HS-27A (cell line): ENCODE measurements at places on chromosomes 11 and 22.

DNA sequence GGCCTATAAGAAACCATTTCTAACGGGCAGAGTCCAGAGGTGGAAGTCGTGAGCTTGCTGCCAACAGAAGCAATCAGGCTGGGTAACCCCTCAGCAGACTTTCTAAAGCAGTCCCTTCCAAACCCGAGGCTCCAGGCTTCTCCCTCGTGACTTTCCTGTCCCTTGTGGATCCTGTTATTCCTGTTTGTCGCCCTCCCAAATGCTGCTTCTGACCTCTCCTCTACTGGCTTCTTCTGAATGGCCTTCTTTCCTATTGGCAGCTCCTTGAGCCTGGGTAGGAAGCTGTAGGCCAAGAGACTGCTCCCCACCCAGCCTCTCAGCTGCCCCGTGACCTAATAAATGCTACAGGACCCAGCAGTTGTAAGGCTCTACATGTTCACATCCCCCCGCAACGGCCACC, 35.0 kb downstream of the MAFF start:
- DNase-seq = no peak

GRCh38 chr22:19631899-19632667, 82.2 kb upstream of the SEPTIN5 start:
- DNase-seq = no peak

- DNase-seq = no peak
These were observed 2197.0 kb upstream of the RAG2 start for GRCh38 chr11:38795027-38795426.

GRCh38 chr11:61588728-61589191, 7.9 kb upstream of the SYT7 start:
- DNase-seq = no peak

DNA sequence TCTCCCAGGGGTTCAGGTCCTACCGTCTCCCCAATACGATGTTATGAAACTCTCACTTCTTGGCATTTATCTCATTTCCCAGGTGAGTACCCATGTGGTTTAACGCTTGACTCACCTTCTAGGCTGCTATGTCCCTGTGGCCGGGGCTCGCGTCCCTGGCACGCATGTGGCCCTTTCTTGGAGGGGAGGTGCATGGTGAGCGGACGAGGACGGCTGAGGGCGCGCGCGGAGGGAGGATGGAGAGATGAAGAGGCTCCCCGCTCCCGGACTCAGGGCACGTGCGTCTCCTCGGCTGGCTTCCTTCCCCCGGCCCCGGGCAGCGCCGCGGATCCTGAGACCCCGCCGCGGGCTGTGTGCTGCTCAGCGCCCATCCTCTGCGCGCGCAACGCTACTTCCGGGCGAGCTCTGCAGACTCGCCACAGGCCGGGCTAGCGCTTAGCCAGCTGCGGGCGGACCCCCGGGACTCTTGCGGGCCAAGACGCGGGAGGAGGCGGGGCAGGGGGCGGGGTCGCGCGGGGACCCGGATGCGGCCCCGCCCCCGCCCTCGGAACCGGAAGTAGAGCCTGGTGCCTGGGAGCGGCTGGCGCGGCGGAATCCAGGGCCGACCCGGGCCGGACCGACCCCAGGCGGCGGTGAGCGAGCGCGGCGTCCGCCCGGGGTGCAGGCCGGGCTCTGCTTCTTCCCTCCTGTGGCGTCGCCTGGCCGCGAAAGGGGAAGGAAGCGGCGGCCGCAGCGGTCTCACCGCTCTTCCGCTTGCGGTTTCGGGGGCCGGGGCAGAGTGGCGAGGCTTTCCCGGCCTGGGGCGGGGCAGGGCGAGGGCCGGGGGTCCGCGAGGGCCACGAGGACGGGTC, at the start of gene CTTN:
Gene CTTN (plus strand): TSS at position 547 of the 851 bp plus-strand sequence. CDS start 8,769 bp downstream, outside the sequence.
- DNase-seq = peak; percentile 41

GRCh38 chr22:48084041-48084728, 1321.7 kb downstream of the TBC1D22A start:
- no peak for DNase-seq

- no peak for DNase-seq
These were observed 315.2 kb downstream of the BLID start for GRCh38 chr11:121800731-121801393.

DNA sequence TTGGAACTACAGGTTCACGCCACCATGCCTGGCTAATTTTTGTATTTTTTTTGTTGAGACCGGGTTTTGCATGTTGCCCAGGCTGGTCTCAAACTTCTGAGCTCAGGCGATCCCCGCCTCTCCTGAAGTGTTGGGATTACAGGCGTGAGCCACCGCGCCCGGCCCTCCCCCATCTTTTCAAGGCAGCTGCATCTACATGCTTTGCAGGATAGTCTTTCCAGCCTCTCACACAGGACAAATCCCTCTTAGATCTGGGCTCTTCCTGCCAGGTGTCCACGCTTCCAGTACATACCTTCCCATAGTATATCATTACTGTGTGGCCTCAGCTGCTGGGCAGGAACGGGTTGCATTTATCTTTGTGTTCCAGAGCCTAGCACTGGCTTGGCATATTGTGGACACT, 49.7 kb downstream of the C11orf96 start:
- no peak for DNase-seq

DNA sequence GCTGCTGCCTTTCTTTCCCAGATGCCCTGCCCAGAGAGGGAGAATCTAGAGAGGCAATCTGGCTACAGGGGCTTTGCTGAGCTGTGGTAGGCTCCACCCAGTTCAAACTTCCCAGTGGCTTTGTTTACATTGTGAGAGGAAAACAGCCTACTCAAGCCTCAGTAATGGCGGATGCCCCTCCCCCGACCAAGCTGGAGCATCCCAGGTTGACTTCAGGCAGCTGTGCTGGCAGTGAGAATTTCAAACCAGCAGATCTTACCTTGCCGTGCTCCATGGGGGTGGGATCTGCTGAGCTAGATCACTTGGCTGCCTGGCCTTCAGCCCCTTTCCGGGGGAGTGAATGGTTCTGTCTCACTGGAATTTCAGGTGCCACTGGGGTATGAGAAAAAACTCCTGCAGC, 12.2 kb downstream of the BDNF start:
- DNase-seq = no peak

GRCh38 chr22:50008151-50009040, 4.2 kb downstream of the IL17REL start:
- no peak for DNase-seq

GRCh38 chr11:65585396-65586246, 9.8 kb downstream of the EHBP1L1 start:
- DNase-seq = no peak

GRCh38 chr22:21659864-21660525, 5.8 kb upstream of the PPIL2 start:
- DNase-seq = no peak

DNA sequence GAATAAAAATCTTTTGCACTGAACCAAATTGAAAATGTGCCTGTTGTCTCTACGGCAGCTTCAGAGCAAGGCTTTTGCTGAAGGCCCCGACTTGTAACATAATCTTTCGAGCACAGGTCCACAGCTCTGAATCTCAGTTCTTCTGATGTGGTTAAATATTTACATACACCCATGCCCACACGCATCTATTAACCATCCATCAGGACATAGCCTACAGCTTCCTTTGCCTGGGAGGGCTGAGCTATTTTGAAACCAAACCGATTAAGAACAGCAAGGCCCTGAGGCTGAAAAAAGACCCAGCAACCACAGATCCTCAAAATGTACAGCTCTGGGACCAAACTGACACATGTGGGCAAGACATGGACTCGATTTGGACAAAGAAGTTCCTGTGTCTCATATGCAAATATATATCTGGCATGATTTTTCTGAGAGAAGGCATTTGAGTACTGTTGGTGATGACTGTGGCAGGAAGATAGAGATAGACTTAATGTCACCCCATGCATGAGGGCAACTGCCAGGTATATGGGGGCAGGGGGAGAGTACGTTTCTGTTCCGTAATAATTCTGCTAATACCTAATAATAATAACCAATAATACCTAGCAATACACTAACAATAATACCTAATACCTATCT, 322.7 kb upstream of the PLET1 start:
- no peak for DNase-seq

- DNase-seq = no peak
These were observed 186.8 kb downstream of the SOX6 start for GRCh38 chr11:16169541-16169940.

- no peak for DNase-seq
These were observed 23.2 kb upstream of the UBASH3B start for GRCh38 chr11:122632181-122632824.

DNA sequence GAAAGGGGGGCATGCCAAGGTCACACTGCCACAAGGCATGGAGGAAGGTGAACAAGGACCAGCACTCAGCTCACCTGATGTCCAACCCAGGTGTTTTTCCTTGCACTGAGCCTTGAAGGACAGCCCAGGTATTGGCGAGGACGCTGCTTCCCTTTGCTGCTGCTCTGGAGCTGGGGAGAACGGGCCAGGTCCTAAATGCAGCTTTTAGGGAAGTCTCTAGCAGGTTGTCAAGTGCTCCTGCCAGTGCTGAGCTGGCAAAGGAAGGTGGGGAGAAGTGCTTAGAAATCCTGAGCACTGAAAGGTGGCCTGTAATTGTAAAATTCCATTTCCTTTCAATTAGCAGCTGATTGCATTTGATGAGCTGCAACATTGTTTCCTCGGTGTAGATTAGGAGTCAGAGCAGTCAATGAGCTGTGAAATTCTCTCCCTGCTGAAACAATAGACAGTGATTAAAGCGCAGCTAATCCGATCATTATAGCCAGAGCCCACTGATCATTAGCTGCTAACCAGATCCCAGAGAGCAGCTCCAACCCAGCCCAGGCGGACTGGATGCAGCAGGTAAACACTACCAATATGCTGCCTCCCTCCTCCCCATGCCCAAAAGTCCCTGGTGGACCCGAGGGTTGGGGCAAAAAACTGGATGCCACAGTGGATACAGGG, 507.6 kb downstream of the INSC start:
- no peak for DNase-seq

DNA sequence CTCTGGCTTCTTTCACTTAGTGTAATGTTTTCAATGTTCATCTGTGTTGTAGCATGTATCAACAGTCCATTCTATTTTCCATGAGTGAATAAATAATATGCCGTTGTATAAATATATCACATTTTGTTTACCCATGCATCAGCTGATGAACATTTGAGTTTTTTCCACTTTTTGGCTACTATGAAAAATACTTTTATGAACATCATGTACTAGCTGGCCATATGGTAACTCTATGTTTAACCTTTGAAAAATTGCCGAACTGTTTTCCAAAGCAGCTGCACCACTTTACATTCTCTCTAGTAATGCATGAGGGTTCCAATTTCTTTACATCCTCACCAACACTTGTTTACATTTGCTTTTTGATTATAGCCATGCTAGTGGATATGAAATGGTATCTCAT, 59.8 kb upstream of the FAR1 start:
- no peak for DNase-seq

DNA sequence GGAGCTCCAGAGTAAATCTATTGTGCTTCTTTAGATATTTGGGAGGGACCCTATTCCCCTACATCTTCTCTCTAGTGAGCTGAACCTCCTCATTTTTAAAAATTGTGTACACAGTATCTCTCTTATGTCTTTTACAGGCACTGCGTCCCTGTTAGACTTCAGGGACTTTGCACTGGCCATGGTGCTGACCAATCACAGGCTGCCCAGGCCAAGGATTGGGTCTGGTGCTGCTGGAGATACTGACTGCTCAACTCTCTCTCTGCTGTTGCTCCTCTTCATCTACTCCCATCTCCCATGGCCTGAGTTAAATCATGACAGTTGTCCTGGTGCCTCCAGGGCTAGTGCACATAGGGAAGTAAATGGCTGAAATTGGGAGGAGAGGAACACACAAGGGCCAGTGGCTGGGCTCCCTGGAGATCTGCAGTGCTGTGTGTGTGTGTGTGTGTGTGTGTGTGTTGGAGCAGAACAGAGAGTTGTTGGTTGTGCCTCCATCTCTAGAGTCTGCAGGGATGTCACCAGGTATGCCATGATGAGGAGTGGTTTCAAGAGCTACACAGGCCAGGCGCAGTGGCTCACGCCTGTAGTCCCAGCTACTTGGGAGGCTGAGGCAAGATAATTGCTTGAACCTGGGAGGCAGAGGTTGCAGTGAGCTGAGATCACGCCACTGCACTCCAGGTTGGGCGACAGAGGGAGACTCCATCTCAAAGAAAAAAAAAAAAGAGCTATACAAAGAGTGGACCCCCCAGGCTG, 155.3 kb downstream of the ST3GAL4 start:
- DNase-seq = no peak

DNA sequence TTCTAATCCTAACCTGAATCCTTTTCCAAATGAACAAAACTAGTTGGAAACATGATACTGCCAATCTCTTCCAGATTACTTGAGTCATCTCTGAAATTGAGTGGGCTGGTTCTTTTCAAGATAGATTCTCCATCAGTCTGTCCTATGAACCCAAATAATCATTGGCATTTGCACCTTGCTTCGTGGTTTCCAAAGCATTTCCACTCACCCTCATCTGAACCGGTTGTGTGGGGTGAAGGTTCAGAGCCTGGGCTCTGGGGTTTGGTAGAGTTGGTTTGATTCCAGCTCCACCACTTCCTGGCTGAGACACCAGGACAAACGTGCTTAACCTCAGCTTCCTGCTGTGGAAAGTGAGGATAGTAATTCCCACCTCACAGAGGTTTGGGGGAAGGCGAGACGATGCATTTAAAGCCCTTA, 206.4 kb upstream of the E2F8 start:
- no peak for DNase-seq

- DNase-seq = no peak
These were observed 44.5 kb downstream of the SC5D start for GRCh38 chr11:121337078-121337477.

DNA sequence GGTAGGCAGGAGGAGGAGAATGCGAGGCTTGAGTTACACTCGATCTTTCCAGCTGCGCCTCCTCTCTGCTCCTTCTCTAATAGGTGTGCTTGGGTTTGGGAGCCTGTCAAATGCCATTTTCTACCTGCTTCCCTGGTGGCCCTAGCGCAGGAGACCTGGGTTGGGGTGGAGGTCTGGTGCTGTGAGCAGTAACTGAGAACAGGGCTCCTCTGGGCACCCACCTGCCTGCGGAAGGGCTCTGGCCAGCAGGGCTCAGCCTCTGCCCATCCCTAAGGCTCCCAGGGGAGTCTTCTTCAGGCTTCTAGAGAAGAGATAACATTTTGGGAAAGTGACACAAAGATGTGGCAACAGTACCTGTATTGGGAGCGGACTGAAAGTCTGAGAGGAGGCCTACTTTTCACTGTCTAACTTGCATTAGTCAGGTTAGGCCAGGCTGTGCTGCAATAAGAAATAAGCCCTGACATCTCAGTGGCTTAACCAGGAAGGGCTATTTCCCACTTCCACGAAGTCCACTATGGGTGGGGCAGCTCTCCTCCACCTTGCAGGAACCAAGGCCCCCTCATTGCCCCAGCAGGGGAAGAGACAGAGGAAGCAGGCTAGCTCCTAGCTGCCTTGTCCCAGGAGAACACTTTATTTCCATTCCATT, 7.7 kb upstream of the LTO1 start:
- DNase-seq = no peak

GRCh38 chr11:105046898-105047579, 1.9 kb upstream of the CARD16 start:
- DNase-seq = peak; percentile 88
